Occipital lobe (tissue), 3 donors: ENCODE measurements at places on chromosomes 4 and X. TPM values are rescaled to one million over a fixed set of nuclear protein-coding genes. Genes with fewer than 3 reads are reported as not detected.

- no peak for DNase-seq
Observed at GRCh38 chr4:185730387-185730786, 81.6 kb downstream of the SORBS2 start.

GRCh38 chr4:86181585-86181984 lies 178.3 kb downstream of the MAPK10 start:
- DNase-seq, result no peak

GRCh38 chr4:19684084-19684483 lies 567.6 kb upstream of the SLIT2 start:
- no peak for DNase-seq

DNA sequence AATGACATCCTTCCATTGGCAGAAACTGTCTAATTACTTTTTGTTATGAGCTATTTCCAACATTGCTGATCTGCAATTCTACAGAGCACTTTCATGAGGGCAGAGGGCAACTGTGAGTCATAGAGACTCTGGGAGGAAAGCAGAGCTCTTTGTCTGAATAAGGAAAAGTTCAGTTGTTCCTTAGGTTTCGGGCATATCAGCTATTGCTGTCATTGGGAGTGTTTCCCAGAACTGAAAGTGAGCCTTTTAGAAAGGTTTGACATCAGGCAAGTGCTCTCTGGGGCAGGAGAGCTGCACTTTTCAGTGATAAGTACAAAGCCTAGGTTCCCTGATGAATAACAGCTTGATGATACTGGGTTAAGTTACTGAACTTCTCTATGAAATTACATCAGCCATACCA lies 119.2 kb upstream of the EDNRA start:
- DNase-seq, result no peak

DNA sequence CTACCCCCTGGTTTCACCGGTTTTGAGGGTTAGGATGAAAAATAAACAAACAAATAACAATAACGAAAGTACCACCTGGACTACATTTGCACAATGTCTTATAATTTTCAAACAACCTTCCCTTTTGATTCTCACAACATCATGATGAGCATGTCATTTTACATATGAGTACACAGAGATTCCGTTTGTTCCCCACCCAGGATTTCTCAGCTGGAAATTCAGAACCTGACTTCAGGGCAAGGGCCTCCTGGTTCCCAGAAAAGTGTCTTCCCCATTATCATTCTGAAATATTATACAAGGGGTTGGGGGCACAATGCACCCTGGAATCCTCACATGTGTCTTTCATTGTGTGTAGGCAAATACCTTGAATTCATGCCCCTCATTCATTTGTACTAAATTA lies 135.8 kb upstream of the NOCT start:
- DNase-seq, result no peak

The POLN gene
- 7.8 TPM for total RNA-seq

GRCh38 chr4:147960971-147961370 lies 229.1 kb downstream of the ARHGAP10 start:
- DNase-seq, result no peak

- no peak for DNase-seq
Observed at GRCh38 chrX:38268011-38268410, 47.3 kb upstream of the SRPX start.

The MAGEB10 gene
- total RNA-seq, result not detected

GRCh38 chr4:78953231-78953630 lies 14.0 kb upstream of the PAQR3 start:
- DNase-seq, result no peak

- DNase-seq, result no peak
Observed at GRCh38 chr4:15501941-15502340, 32.3 kb downstream of the CC2D2A start.

DNA sequence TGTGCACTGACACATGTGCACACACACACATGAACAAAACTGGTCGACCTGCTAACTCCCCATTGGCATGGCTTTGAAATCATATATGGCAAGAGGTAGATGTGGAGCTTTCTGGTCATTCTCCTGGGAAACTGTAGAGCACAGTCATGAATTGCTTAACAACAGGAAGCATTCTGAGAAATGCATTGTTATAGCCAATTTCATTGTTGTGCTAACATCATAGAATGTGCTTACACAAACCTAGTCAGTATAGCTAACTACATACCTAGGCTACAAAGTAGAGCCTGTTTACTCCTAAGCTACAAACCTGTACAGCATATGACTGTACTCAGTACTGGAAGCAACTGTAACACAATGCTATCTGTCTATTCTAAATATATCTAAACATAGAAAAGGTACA lies 134.2 kb upstream of the SH3RF1 start:
- no peak for DNase-seq
